Calu3 (cell line): ENCODE measurements at places on chromosomes 2 and 18. TPM values are rescaled to one million over a fixed set of nuclear protein-coding genes. Genes with fewer than 3 reads are reported as not detected.

UGT1A10 gene
- total RNA-seq, result 107 and 120 TPM in 2 replicates

DNA sequence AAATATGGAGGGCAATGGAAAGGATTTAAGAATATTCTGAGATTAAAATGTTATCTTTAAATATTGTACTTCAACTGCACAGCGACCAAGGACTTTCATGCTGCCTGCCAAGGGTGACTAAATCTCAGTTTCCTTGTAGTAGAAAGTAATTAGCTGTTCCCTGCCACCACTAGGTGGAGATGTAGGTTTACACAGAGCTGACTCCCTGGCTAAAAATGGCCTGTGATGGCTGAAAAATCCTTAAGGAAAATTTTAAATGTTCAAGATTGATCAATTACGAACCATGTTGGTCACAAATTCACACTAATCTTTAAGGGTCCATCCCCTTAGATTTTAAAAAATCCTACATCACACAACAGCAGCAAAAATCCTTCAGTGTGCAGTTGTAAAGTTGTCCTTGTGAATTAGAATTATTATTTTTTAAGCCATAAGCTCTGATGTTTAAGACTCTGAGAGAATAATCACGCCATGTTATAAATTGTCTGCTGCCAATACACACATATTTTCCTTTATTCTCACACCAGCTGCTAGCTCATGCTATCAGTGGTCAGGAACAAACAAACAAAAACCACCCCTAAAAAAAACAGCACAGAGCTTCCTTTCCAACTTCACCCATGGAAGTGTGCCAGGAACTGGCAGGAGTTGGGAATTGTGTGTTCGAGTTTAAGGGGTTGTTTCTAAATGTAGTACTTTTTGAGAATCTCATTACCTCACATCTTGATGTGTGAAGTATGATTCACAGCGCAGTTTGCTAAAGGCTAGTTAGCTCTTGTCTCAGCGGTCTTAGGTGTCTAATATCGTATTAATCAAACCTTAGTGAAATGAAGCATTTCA, 399.8 kb downstream of the TMEM182 start:
- peak; percentile 52 for DNase-seq

DNA sequence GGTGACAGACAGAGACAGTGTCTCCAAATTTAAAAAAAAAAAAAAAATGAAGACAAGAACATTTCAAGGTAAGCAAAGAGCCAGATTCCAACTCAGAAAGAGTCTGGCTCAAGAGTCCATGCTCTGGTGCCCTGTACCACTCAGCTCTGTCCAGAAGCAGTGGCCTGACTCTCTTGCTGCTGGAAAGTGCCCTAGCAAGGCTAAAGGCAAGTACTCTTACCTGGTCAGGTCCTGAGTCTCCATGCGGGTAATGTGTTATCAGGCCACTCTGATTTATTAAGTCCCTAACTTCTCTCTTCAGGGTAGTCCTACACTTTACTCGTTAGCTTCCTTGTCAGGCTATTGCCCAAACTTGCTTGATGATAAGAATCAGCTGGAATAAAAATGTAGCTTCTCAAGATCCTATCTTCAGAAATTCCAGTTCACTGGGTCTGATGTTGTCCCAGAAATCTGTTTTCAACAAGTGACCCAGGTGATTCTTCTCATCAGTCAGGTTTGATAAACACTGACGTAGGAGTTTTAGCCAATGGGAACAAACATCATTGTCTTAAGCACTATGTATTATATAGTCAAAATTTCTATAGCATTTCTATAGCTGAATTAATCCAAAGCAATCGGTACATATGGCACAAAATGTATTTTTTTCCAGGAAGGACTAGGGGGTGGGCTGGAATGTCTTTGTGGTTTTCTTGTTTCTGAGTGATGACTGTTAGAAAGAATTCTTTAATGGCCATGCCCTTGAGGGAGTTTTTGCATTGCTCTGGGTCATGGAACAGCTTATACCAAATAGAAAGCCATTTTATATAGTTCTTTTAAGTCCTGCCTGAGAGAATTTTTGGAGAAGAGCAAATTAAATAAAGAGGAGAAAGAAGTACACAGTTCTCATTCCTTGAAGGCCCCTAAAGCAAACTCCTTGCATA, 139.9 kb upstream of the DNMT3A start:
- no peak for DNase-seq

DNA sequence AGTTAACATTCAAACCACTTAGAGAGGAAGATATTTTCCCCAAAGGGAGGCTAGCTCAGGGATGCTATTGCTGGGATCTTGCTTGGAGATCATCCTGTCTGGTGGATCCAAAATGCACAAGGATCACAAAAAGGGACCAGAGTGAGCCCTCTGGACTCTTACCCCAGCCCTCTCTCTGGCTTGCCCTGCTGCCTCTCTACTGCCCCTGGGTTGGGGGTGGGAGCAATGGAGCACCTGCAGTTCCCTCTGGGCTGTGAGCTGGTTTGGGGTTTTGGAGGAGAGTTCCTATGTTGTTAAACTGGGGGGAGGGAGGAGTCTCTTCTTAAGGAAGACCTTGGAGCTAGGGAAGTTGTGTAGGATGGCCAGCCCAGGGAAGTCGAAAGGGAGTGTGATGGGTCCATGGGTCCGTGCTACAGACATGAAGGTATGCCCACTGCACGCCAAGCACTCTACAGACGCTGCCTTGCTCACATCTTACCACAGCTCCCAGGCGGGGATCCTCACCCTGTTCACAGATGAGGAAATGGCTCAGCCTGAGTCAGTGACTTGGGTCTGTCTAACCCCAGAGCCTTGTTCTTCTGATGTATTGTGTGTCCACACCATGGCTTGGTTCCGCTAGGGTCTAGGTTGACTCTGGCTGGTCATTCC, 3.8 kb downstream of the LBH start:
- DNase-seq, result no peak

MYO5B gene
- 56.7 and 59.1 TPM in 2 replicates for total RNA-seq

DNA sequence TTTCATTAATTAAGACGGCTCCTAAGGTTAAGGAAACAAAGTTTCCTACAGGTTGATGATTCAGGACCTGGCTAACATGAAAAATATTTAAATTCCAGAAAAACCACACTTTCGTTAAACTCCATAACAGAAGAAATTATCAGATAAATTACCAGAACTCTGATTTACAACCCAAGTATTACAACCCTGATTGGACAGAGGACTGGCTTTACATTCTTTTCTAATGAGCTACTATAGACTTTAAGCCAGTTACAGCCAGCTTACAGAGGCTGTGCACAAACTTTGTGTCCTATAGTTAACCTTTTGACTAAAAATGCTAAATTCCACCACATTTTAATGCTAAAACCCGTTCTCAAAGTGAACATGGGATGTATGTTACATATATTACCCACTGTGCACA, 458.6 kb downstream of the KCNJ3 start:
- no peak for DNase-seq

XRCC5 gene
- total RNA-seq, result 266 and 313 TPM in 2 replicates

- no peak for DNase-seq
Measured at GRCh38 chr18:79405781-79406575, 10.2 kb downstream of the NFATC1 start.

DNA sequence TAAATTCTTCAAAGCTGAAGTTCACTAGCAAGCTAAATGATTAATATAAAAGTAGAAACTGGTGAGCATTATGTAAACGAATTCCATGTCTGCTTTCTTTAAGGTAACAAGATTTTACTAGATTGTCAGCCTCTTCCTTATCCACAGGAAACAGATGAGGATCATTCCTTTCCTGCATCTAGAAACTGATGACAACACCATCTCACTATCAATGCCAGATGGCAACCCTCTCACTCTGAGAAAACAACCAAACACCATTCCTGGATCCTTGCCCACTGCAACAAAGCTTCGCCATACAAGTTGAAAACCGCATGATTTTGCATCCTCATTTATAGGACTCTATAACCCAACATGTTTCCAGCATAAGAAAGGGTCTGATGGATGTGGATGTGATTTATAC, 122.9 kb downstream of the ZNF521 start:
- DNase-seq, result no peak

- DNase-seq, result no peak
Measured at GRCh38 chr2:12061286-12062052, 315.0 kb downstream of the LPIN1 start.

DNA sequence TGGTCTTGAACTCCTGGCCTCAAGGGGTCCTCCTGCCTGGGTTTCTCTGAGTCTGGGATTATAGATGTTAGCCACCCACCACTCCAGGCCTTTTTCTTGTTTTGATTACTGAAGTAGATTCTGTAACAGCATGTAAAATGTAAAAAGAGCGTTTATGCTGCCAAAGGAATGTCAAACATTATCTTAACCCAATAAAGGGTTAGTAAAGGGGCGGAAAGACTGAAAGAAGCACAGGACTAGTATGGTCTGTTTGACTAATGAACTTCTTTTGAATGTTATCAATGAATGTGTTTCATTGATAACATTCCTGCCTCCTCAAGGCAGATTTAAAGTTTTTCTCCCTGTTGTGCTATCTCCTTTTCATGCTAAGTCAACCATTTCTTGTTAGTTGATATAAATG, 29.4 kb downstream of the GPD2 start:
- DNase-seq, result no peak

C18orf54 gene
- 9.3 and 9.7 TPM in 2 replicates for total RNA-seq

DNA sequence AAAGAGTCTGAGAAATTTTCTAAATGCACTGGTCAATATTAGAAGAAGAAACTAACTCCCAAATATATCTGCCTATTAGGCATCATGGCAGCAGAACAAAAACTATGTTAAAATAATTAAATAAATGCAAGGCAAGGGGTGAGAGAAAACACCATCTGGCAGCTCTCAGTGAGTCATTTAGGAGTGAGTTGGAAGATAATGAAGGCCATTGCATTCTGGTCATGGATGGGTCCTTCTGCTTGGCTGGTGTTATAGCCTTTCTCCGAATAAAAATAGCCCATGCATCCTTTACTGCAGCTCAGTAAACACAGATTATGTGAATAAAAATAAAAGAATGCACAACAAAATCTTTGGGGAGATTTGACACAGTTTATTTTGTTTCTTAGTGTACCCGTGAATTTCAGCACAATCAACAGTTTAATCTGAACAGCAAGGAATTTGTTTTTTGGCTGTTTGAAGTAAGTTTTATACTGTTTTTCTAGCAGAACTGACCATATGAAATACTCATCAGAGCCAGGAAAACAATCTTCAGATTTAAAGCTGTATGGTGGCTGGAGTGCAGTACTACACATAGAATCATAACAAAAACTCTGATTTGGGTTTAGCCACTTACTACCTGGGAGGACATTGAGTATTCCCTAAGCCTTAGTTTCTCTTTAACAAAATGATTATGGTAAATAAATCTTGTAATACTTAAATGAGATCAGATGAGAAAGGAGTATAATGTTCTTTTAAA, 225.1 kb upstream of the ITGA4 start:
- DNase-seq, result no peak

BCS1L gene
- 57.9 and 61.7 TPM in 2 replicates for total RNA-seq

- DNase-seq, result no peak
Measured at GRCh38 chr2:204790076-204790475, 244.8 kb downstream of the PARD3B start.

GRCh38 chr2:159139216-159139933, 147.1 kb downstream of the WDSUB1 start:
- DNase-seq, result no peak

- peak; percentile 14 for DNase-seq
Measured at GRCh38 chr2:32358111-32358482, 1.3 kb downstream of the BIRC6 start.

- no peak for DNase-seq
Measured at GRCh38 chr18:39058386-39059000, 1492.9 kb upstream of the CELF4 start.

GRCh38 chr18:35185771-35186170, 55.1 kb upstream of the ZNF397 start:
- DNase-seq, result no peak

CKAP2L gene
- total RNA-seq, result 27.4 and 42.5 TPM in 2 replicates

HRH4 gene
- total RNA-seq, result 0.09 TPM in 1 of 2 replicates, not detected in the other

GRCh38 chr2:27441958-27442919, at the start of gene KRTCAP3:
Gene KRTCAP3, plus strand, starts transcription at chr2:27442381. Its CDS starts 32 bp downstream, at chr2:27442413.
- peak; percentile 94 for DNase-seq

DNA sequence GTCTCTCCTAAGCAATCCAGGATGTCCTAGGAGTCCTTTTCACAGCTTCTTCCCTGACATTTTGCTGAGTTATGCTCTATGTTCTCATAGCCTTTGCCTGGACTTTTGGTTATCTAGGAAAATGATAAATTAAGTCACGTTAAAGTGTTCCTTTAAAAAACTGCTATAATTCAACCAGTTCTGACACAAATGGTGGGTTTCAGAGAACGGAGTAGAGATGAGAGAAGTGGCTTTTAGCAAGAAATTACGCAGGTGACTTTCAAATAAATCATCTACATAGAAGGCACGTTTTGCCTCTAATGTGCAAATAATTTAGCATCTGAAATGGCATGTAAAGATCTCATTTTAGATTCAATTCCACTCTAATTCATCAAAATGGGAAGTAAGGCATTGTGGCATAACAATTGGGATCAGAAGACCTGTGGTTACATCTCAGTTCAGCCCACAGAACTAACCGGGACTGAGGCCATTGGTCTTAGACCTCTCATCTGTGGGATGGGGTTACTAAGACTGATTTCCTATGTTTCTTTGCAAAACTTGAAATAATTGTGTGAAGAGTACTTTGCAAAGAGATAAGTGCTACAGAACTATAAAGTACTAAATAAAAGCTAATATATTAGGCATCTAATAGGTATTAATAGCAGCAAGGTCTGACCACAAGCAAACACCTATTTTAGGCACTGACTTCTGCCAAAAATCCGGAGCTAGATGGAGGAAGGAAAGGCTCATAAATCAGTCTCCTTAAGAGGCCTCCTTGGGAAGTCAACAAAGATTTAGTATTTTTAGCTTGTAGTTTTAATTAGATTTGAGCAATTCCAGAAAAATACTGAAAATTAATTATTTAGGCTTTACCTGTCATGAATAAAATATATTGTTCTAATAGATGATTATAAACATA, 211.4 kb downstream of the PIEZO2 start:
- no peak for DNase-seq

- DNase-seq, result peak; percentile 14
Measured at GRCh38 chr2:68466361-68466777, 725 bp downstream of the FBXO48 start.

ZBTB7C gene
- total RNA-seq, result not detected in 2 replicates

- DNase-seq, result no peak
Measured at GRCh38 chr2:102107741-102108070, 34.8 kb upstream of the IL1R1 start.

DNA sequence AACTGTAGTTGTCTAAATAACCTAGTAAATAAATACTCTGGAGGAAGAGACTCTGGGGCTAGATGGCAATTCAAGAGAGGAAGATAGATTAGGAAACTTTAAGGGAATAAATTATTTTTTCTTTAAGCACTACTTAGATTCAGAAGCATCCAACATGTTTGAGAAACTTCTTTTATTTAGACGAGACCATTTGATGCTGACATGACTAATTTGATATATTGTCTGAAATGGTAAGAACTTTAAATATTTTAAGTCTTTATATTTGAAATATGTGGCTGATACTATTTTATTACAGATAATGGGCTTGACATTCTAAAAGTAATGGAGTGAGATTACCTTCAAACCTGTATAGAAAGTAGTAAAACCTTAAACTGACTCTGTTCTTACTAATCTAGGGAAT, 36.4 kb downstream of the PPIG start:
- no peak for DNase-seq

DNA sequence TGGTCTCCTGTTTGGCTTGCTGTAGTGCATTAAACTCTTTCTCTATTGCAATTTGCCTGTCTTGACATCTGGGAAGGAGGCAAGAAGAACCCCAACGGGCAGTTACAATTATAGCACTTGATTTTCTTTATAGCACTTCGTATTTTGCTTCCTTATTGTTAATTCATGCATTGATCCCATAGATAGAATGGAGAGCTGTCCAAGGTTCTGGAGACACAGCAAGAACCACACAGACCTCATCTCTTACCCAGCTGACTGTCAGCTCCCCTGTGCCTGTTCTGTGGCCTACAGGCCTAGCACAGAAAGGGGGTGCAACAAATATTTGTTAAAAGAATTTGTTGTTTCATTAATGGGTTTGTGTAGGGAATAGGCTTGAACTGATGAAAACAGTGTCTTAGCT, 194.3 kb downstream of the GALNT1 start:
- DNase-seq, result no peak

UGT1A5 gene
- total RNA-seq, result 7.1 and 7.3 TPM in 2 replicates
